ENCODE measurements at places on chromosomes 6 and 20. TPM values are rescaled to one million over a fixed set of nuclear protein-coding genes. Genes with fewer than 3 reads are reported as not detected.

SLC18B1 gene
- 2.7 TPM for total RNA-seq

IMPG1 gene
- total RNA-seq = not detected

RHAG gene
- total RNA-seq = 0.44 TPM

RGS17 gene
- 0.16 TPM for total RNA-seq

HMGN3 gene
- 168 TPM for total RNA-seq

FANCE gene
- total RNA-seq = 3.7 TPM

TSPYL4 gene
- total RNA-seq = 30.5 TPM

POM121L2 gene
- not detected for total RNA-seq

C6orf163 gene
- total RNA-seq = 1.6 TPM

HLA-DPA1 gene
- total RNA-seq = 28.8 TPM

GRCh38 chr6:167719920-167720319 lies 106.8 kb upstream of the AFDN start:
- DNase-seq = no peak

DNA sequence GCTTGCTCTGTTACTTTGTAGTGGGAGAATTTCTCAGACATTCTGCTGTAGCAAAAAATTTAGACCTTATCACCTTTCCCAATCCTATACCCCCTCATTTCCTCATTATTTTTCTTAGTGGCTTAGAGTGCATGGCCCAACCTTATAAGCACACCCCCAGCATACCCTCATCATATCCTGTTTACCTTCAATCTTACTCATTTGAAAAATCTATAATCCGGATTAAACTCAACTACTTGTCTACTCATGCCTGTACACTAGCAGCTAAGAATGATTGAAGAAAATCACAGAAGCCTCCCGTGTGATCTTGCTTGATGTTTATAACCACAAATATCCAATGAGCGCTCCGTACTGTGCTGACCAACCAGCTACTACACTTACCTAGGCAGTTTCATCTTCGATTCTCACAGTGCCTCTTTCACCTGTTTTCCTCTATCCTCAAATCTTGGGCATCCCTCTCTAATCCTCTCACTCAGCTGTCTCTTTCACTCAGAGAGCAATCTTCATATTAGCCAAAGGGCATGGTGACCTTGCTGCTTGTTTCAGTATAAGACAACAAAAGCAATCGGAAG lies 36.6 kb downstream of the AIG1 start:
- DNase-seq = no peak

DNA sequence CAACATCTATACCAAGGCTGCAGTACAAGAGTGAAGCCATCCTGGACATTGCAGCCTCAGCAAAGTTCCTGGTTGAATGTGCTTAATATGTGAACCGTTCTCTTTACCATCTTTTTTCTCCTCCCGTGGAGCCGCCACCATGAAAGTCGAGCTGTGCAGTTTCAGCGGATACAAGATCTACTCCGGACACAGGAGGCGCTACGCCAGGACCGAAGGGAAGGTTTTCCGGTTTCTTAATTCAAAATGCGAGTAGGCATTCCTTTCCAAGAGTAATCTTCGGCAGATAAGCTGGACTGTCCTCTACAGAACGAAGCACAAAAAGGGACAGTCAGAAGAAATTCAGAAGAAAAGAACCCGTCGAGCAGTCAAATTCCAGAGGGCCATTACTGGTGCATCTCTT lies 8.4 kb upstream of the LINC00237 start:
- DNase-seq = no peak

DNA sequence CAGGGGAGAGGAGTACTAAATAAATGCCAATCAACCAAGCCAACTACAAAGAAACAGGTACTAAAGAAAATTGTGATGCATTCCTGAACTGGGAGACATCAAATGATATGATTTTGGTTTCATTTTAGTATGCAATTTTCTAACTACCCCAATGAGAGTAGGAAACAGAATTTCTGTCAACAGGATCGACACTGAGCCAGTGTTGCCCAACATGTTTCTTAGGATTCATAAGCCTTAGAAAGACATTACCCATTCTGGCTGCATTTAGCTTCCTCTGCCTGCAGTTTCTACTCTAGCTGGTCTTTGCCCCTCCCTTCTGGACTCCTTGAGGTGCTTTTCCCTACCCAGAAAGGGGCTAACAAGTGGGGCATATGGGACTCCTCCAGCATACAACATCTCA lies 49.8 kb downstream of the KCTD20 start:
- no peak for DNase-seq

GRCh38 chr20:19949195-19949867 lies 67.8 kb upstream of the NAA20 start:
- no peak for DNase-seq

DNA sequence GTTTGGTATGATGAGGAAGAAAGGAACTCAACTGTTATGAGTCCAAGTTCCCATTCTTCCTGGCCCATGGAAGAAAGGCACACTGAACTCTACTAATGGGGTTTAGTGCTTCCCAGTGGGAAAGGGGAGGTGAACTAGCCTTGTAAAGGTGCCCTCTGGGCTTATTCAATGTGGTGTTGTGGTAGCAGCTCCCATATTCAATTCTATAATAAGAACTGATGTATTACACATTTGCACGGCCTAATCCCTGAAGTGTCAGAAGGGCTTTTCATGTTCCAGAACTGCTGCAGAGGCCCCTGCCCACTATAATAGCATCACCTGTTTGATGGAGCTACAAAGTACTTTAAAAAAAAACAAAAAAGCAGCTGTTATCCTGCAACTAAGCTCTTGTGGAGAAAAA lies 17.1 kb downstream of the PRKN start:
- DNase-seq = no peak

DNA sequence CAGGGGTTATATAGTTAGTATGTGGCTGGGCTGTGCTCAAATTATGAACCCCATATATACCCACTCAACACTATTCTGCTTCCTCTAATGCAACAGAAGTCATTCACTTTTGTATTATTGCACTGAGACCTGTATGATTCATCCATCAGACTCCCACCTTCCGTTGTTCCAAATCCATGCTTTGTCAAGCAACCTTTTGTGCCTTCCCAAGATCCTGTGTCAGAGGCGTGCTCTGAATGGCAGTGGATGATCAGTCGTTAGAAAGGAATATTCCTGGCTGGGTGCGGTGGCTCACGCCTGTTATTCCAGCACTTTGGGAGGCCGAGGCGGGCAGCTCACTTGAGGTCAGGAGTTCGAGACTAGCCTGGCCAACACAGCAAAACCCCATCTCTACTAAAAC lies 103.2 kb downstream of the SH3BGRL2 start:
- DNase-seq = no peak

DNA sequence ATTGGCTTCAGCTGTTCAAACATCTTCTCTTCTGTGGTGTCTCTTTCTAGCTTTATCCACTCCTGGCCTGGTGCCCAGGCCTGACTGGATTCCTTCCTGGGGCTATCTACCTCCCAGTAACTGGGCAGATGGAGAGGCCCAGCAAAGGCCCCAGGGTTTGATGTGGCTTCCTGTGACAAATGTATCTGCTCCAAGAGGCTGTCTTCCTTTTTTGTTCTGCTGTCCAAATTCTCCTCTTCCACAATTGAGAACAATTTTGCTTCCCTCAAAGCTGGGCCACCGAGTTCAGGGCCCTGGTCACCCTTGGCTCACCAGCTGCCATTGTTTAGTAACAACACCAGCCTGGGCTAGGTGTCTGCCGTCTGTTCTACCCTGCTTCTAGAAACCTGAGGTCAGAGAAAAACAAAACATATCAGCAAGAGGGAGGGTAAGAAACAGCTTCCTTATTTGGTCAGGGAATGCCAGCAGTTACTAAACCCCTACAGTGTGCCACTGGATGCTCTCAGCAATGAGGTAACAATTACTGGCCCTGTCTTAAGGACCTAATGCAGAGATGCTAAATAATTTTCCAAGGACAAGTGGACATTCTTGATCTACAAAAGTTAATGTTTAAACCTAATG lies 3.9 kb downstream of the ZFP57 start:
- DNase-seq = no peak

- no peak for DNase-seq
Observed at GRCh38 chr20:47782076-47782475, 3.2 kb downstream of the SULF2 start.

DNA sequence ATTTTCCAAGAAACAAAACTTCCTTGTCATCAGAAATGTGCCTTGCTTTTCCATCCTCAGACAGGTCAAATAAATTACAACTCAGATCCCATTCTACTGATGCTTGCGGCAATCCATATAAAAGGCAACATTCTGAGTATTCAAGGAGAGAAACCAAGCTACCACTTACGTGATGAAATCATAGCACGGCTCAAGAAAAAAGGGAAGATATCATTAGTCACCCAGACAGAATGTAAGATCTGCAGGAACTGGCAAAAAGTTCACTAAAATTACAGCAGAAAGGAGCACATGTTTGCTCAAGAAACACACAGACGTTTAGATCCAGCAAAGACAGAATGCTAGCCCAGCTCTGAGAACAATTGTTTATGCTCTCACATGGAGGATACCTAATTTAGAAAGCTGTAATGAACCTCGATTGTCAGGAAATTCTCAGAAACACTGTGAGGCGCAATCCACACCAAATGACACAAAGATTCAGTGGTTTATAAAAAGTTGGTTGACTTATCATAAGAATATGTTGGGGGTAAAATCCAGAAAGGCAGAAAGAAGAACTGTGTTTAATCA lies 304.2 kb downstream of the ADGRG6 start:
- DNase-seq = no peak

GRCh38 chr6:140825731-140826130 lies 1307.0 kb upstream of the GJE1 start:
- no peak for DNase-seq
